ENCODE measurements at places on chromosomes 2 and 18.

GRCh38 chr18:40489301-40489700 lies 1465.7 kb upstream of the PIK3C3 start:
- DNase-seq, result no peak

DNA sequence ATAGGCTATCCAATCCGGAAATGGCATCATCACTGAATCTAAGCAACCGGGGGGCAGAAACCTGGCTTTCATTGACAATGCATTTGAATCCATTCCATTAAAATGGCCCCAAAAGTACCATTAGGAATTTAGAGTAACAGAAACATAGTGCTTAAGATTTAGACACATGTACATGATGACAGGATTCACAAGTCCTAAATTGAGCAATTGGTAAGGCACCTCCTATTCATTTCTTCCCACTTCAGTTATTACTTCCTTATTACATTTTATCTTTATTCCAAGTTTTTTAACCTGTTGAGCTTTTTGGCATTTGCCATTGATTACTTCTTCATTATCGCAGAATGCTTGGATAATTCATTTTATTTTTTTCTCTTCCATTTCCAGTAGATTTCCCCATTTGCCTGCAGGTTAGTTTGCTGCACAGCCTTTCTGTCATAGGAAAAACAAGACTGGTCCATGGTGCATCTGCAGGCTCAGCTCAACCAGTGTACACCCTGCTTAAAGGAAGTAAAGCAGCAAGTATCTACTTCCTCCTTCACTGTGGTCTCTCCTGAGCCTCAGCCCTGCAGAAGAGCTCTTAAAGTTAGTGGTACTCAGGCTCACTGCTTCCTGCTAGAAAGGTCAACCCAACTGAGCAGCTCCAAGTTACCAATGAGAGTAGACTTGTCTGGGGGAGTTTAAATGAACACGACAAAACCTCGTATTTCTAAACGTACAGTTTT lies 89.2 kb downstream of the DOCK10 start:
- no peak for DNase-seq

- no peak for DNase-seq
Observed at GRCh38 chr2:7052404-7052803, 135.2 kb downstream of the RNF144A start.

DNA sequence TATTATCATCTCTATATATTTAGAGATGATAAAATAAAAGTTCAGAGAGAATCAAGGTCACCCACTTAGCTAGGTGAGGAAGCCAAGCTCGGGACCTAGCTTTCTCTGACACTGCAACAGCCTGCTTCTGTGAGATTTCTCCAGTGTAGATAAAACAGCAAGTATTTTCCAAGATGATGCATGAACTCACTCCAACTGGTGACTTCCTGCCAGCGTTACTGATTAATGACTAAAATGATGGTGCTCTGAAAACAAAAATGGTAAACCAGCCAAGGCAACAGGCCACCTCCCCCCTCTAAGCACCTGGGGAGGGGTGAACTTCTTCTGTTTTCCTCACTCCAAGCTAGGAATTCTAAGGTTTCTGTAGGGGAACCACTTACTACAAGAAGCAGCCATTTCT lies 510.2 kb upstream of the ID2 start:
- DNase-seq, result no peak

DNA sequence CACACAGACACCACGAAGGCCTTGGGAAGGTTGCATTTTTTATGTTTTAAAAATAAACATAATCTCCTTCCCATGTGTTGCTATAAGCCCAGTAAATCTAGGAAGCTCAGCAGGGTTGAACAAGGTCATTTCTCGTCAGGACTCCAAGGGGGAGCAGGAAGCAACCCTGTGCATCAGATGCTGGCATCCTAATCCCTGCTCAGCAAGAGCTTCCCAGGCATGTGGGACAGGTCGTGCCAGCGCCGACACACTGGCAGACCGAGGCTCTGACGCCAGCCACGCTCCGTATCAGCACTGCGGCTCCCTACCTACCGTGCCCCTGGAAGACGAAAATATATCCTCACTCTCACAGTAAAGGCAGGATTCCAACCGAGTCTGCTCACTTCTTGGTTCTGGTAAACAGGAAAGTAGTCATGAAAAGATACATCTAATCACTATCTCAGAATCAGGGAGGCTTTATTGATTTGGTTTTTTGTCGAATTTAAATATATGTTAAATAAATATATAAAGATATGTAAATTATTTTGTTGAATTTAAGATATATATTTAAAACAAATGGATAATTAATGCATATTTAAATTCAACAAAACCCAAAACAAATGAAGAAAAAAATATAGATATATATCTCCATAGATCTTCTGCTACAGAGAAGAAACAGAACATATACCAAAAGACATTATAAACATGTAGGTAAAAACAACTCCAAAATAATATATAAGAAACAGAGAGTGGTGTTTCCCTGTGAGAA lies 61.4 kb downstream of the TXNL1 start:
- no peak for DNase-seq

DNA sequence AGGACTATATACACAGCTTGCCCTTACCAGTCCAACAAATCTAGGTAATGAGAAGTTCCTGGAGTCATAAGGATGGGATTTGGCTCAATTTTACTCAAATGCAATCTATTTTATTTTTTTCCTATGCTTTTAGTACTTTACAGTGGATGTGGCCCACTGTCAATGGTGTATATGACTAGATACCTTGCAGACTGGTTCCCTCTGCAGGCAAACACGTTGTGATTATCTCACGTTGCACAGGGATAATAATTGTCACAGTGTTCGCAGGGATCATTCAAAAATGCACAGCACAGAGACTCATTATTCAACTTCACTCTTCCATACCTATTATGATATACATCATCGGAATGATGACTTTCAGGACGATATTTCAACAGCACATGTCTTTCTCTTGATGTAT lies 359.7 kb downstream of the MBD2 start:
- DNase-seq, result peak; percentile 3

DNA sequence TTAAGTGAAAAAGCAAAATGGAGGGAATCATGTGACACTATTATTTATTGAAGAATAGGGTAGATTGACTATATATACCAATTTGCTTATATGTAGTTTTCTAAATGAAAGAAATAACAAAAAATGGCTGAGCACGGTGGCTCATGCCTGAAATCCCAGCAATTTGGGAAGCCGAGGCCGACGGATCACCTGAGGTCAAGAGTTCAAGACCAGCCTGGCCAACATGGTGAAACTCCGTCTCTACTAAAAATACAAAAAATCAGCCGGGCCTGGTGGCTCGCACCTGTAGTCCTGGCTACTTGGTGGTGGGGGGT lies 59.3 kb upstream of the MYCN start:
- DNase-seq, result no peak

DNA sequence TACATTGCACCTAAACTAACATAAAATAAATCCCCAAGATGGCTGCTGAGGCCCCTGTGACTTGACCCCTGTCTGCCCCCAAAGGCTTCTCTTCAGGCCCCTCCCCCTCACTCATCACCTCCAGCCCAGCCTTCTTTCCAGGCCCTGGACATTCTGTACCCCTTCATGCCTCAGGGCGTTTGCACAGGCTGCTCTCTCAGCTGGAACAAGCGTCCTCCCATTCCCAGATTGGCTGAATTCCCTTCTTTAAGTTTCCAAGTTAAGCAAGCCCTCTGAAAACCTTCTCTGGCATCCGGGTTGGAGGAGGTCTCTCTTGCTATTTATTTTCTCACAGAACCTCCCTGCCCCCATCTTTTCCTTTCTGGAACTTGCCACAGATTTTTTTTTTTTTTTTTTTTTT lies 165.2 kb upstream of the BCL2L11 start:
- no peak for DNase-seq

GRCh38 chr2:236642584-236643291 lies 73.1 kb downstream of the ACKR3 start:
- DNase-seq, result peak; percentile 94

DNA sequence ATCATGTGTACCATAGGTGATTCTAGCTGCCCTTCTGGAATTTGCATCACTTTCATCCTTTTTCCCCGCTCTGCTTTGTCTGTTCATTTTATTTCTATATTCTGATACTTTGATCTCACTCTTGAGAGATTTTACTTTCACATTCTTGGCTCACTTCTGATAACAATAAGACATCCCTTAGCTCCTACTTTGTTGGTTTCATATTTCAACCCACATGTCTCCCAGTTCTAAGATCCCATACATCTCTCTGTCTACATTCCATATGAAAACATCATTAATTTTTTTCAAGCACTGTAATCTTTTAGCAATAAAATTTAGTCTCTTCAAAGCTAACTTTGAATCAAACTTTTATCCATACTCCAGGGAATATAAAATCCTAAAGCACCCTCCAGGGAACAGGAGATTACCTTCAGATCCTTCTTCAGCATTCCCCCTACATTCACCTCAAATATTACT lies 75.6 kb downstream of the COL3A1 start:
- DNase-seq, result no peak

DNA sequence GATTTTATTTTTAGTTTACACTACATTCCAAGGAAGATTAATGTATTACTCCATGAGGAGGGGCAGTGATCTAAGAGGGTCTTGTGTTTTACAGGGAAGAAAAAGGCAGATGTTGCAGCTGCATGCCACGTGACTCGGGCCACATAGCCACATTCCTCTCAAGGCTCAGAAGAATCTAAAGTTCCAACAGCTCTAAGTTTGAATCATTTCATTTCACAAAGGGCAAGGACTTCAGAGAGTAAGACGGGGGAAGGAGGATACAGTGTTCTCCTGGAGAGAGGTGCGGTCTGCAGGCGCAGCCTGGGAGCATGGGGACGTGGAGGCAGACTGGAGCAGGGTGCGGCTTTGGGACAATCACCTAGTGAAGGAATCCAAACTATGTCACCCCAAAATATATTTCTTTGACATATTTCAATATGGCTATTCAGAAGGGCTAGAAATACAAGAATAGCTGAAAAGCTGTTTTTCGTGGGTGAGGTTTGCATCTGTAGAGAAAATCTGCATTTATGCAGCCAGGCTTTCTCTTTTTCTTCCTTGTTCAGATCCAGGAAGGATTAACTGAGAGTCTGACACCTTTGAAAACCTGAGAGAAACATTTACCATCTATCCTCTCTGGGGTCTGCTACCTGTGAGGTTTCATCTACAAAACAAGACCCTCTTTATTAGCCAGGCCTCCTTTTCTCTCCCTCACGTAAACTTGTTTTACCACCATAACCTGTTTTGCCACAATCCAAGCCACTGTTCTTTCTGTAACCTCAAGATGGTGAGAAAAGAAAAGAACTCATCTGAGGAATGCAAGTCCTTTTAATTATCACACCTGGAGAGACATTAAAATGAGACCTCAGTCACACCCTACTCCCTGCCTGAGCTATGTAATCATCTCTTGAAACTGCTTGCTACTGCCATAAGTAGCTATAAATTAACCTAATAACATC lies 165.1 kb upstream of the NDUFV2 start:
- no peak for DNase-seq

DNA sequence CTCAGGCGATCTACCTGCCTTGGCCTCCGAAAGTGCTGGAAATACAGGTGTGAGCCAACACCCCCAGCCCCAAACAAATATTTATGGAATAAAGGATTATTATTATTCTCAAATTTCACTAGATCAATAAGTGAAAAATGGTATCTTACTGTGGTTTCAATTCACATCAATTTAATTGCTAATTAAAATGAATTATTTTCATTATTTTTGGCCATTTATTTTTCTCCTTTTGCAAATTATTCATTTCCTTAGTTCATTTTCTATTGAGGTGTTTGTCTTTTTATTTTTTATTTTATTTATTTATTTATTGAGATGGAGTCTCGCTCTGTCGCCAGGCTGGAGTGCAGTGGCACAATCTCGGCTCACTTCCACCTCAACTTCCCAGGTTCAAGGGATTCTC lies 11.9 kb upstream of the HS6ST1 start:
- no peak for DNase-seq

GRCh38 chr2:186477790-186478189 lies 8.3 kb upstream of the ZC3H15 start:
- DNase-seq, result no peak

- DNase-seq, result peak; percentile 19
Observed at GRCh38 chr18:5895876-5896740, 786 bp upstream of the TMEM200C start.

DNA sequence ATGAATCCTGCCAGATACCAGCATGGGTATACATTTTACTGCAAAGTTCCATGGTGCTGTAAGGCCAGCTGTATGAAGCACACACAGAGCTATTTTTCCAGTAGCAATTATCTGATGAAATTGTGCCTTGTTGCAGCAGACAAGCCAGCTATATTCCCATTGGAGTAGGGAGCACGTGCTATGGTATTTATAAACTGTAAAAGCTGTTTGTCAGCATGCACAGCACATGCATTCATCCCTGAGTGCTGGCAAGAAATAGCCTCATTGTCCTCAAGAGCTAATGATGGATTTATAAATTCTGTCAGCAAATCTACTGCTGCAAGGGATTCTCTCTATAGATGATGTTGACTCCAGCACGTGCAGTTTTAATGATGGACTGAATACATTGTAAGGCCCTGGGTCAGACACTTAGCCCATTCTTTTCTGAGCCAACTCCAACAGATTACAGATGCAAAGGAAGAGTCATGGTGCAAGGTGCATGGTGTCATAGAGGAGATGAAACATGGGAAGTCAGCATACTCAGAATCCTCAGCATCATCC lies 61.7 kb downstream of the KCNS3 start:
- DNase-seq, result no peak

- DNase-seq, result peak; percentile 12
Observed at GRCh38 chr2:17107151-17107550, 411.1 kb downstream of the RAD51AP2 start.

DNA sequence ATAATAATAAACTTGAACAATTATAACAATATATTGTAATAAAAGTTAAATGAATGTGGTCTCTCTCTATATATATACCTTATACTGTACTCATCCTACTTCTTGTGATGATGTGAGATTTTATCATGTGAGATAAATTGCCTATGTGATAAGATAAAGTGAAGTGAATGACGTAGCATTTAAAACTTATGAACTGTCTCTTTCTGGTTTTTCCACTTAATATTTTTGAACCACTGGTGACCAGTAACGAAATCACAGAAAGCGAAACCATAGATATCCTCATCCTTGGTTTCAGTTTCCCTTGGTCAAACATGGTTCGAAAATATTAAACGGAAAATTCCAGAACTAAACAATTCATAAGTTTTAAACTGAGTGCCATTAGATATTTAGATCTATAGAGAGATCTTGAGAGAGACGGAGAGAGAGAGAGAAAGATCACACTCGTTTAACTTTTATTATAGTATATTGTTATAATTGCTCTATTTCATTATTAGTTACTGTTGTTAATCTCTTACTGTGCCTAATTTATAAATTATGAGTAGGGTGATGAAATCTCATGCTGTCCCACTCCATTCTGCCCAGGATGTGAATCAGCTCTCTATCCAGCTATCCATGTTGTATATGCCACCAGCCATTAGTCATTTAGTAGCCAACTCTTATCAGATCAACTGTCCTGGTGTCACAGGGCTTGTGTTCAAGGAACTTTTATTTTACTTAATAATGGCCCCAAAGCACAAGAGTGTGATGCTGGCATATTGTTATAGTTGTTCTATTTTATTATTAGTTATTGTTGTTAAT lies 156.8 kb downstream of the THADA start:
- peak; percentile 80 for DNase-seq

DNA sequence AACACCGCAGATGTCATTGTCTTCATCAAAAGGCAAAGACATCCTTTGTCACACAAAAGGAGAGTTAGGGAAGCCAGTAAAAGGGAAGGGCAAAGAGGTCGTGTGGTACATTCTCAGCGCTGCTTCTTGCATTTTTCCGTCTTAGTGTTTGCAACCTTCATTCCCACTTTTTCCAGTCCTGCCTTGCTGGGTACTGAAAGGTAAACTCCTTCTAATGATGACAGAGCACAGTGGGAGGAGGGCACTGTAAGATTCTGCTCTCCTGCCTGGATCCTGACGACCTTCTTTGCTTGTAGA lies 424.3 kb upstream of the MEX3C start:
- DNase-seq, result no peak

Data from M059J (cell line).